ENCODE measurements at places on chromosomes 3 and 15. TPM values are rescaled to one million over a fixed set of nuclear protein-coding genes. Genes with fewer than 3 reads are reported as not detected.
A peak's percentile ranks its signal among the peaks of the same experiment; 100 is the strongest.

GRCh38 chr15:45443645-45444044 is 65.3 kb upstream of the GATM start:
- no peak for DNase-seq

DNA sequence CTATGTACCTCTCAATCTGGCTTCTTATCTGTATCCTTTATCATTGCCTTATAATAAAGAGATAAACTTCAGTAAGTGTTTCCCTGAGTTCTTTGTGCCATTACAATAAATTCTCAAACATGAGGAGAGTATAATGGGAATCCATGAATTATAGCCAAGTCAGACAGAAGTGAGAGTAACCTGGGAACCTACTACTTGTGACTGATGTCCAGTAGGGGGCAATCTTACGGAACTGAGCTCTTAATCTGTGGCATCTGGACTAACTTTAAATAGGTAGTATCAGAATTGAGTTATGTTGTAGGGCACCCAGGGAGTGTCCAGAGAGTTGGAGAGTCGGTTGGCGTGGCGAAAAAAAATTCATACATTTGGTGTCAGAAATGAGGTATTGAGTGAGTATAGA is 542.6 kb downstream of the ZBBX start:
- no peak for DNase-seq

DNA sequence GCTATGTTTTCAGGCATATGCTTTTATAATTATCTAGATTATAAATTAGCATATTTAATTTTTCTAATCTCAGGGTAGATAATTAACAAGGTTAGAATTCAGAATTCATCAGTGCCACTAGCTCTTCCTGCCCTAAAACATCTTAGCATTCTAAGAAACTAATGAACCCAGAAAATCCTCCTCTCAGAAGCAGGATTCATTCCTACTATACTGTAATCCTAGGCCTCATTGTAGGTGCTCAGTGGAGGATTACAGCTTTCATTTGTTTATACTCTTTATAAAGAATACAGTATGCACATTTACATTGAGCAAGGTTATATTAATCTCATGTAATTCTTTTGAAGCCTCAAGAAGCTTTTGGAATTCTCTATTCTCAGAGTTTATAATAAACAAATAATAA is 20.9 kb downstream of the ACAD11 start:
- no peak for DNase-seq

- DNase-seq: no peak
Measured at GRCh38 chr3:188330138-188330537, 176.2 kb downstream of the LPP start.

DNA sequence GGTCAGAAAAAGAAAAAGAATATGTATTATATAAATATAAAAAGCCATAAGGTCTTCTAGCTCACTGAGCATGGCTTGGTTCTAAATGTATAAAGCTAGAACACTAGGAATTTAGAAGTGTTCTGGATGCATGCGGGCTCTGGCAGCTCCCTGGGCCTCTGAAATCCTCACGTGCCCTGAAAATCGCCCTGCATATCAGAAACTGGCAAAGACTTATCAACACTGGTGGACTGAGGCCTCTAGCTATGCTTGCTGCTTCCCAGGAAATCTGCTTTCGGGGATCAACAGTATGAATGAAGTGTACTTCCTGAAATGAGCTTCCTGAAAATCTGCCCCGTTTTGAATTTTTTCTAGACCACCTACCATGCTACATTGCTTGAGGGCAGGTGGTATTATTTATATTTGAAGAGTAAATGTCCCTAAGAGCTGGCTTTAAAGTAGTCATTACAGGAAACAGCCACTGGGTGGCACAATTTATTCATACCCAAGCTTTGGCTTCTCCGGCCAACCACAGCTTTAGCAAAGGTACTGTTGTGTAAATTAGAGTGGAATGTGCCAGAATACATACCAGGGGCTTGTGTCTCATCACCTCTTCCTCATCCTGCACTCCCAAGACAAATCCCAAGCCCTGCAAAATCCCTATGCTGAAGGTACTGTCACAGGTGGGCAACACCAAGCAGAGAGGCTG is 17.7 kb downstream of the CRTAP start:
- DNase-seq: peak; percentile 50

DNA sequence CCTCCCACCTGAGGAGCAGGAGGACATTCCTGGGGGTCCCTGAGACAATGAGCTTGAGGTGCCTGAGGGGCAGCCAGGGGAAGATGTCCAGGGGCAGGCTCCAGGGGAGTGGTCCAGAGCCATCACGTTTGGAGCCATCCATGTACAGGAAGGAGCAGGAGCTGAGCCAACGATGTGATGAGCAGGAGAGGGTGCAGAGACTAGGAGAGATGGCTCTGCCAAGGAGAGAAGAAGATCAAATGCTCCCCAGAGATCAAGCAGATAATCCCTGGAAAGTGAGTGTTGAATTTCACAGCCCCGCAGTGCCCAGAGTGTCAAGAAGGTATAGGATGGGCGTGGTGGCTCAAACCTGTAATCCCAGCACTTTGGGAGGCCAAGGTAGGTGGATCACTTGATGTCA is 97.8 kb upstream of the HERC1 start:
- DNase-seq: no peak

GRCh38 chr15:58758141-58758540 is 8.6 kb upstream of the ADAM10 start:
- peak; percentile 30 for DNase-seq

GRCh38 chr3:56590814-56591213 is 33.8 kb downstream of the CCDC66 start:
- no peak for DNase-seq

DNA sequence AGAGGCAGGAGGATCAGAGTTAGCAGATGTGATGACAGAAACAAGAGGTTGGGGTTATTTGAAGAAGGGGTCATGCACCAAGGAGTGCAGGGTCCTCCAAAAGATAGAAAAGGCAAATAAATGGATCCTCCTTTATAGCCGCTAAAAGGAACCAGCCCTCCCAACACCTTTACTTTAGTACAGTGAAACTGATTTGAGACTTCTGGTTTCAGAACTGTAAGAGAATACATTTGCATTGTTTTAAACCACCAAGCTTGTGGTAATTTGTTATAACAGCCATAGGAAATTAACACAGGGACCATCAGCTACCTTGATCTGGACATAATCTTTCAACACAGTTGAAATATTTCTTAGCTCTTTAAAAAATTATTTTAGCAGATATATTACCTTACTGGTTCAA is 166.6 kb downstream of the TIGIT start:
- no peak for DNase-seq

DNA sequence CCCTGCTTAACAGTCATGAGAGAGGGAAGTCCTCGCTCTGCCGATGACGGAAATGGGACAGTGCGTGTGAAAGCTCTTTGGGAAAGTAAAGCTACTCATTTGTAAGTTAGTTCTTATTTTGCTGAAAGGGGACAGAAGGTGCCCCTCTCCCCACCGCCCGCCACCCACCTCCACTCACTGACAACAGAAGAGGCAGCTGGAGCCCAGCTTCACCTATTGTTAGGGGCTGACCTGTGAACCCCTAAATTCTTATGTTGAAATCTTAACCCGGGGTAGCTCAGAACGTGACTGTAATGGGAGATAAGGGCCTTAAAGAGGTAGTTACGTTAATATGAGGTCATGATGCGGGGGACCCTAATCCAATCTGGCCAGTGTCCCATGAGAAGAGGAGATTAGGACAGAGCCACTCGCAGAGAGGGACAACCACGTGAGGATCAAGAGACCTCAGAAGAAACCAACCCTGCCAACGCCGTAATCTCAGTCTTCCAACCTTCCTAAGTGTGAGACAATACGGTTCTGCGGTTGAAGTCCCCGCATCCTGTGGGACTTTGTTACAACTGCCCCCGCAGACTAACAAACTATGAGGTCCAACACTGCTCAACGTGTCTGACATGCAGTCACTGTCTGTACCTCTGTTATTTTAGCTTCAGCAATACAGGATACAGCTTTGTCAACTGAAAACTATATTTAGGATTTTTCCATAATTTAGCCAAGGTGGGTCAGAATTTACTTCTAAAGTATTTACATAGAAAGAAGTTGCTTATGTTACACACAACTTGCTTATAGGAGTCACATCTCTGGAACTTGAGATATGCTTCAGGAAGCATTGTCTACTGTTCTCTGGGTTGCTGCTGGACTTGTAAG is 51.7 kb downstream of the PCSK6 start:
- no peak for DNase-seq

DNA sequence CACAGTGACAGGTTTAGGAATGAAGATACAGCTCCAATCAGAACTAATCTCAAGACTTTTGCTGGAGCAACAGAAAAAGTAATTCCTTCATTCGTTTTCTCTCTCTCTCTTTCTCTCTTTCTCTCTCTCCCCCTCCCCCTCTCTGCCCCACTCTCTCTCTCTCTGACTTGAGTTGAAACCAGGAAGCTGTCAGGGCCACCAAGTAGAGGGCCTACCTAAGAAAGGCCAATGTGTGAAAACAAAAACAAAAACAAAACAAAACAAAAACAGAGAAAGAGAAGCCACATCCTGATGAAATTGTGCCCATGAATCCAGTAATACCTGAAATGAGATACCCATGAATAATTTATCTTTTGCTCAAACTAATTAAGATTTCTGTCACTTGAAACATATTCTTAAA is 72.9 kb downstream of the ATP8B4 start:
- DNase-seq: no peak

DNA sequence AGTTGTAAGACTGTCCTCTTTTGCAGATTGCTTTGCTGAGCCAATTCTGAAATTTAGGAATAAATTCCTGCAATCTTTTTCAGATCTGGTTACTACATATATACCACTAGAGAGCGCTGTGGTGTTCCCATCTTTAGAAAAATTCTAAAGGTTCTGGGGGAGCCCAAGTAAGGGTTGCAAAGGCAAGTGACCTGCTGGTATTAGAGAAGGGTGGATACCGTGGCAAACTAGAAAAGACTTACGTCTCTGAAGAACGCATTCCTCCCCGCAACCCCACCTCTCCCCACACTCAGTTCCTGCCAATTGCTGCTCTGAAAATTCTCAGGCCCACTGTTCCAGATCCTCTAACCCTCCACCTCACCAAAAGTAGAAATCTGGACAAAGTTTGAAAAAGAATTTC is 48.5 kb downstream of the EFHB start:
- no peak for DNase-seq

DNA sequence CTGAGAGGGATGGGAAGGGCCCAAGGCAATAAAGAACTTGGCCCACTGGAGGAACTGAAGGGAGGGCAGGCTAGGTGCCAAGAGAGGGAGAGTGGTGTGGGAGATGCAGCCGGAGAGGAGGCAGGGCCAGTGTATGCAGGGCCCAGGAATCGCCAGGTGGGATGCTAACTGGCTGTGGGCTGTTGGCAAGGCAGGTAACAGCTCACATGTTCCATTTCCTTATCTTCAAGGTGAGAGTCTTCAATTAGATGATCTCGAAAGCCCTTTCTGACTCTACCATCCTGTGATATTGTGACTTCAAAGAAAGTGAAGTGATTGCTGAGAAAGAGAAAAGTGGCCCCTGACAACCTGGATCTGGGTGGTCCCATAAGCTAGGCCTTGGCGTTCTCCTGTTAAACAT is 49.0 kb downstream of the CASR start:
- no peak for DNase-seq

Gene LINS1
- total RNA-seq: 37.1 TPM

Gene KIAA1143
- 29.1 TPM for total RNA-seq

Gene C15orf62
- total RNA-seq: 0.33 TPM

Gene FBXW12
- total RNA-seq: not detected

Gene RTP1
- total RNA-seq: not detected

Gene FBXO40
- not detected for total RNA-seq

Data from activated naive CD4-positive, alpha-beta T cell treated with anti-CD3 and anti-CD28 coated beads for 36 hours (primary cell).